ENCODE measurements at places on chromosomes 3 and 15. TPM values are rescaled to one million over a fixed set of nuclear protein-coding genes. Genes with fewer than 3 reads are reported as not detected.
A peak's percentile ranks its signal among the peaks of the same experiment; 100 is the strongest.

GRCh38 chr15:99385865-99386264 is 134.6 kb downstream of the LRRC28 start:
- DNase-seq, result no peak

- DNase-seq, result no peak
These were observed 38.2 kb downstream of the PPARG start for GRCh38 chr3:12327021-12327420.

BFSP2 gene
- total RNA-seq, result not detected

PLSCR5 gene
- total RNA-seq, result not detected

GRCh38 chr3:180078592-180078991 is 41.9 kb upstream of the PEX5L start:
- no peak for DNase-seq

DNA sequence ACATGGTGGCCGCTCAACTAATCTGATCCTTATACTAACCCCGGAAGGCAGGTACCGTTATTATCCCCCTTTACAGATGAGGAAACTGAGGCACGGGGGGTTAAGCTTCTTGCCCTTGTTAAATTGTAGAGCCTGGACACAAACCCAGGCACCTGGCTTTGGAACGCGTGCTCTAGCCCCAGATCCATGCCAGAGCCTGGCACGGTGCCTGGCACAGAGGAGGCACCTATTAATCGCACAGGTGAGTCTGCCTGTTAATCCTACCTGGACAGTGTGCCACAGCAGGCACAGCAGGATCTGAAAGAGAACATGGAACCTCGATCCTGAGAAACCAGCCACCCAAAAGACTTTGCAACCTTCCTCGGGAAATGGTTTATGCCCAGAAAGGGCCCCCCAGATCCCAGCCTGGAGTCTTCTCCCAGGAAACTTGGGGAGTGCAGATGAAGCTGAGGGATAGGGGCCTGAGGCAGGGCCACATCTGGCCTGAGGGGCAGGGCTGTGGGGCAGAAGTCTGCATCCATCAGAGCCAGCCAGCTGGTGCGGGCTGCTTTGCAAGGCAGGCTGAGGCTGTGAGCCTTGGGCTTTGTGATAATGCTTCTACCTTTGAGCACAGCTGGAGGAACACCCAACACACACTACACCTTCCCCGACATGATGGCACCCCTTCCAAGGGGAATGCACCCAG is 55.3 kb upstream of the SLC6A1 start:
- no peak for DNase-seq

DNA sequence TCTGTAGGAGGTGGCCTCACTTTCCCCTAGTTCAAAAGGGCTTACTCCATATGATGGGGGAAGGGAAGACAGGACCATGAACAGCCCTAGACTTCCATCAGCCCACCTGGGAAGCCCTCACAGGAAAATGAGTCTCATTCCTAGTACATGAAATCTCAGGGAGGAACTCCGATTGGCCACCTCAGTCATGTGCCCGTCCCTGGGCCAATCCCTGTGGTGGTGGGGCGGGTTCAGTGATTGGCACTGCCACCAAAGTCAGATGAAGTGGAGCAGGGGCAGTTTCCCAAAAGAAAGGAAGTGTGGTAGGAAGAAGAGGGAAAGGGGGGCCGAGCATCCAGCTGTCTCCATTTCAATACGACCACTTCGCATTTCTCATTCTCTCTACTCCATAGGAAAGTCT is 25.9 kb upstream of the GP9 start:
- DNase-seq, result no peak

ASB7 gene
- total RNA-seq, result 24.8 TPM

DNA sequence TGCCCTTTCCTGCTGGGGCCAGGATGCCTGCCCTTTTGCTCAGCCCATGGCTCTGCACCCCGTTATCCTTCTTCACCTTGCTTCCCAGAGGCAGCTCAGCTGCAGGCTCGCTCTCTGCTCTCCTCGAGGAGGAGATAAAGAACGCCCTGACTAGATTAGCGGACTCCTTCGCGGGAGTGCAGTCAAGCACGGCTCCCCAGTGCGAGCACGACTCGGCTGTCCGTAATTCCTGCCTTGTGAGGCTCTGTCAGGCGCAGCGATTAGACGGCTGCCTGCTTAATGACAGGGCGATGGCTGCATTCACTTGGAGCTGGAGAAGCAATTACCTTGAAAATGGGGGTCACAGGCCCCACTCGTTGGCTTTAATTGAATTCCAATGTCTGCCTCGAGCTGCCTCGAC is 25.9 kb downstream of the TLE3 start:
- no peak for DNase-seq

RAD51 gene
- 2.5 TPM for total RNA-seq

GRCh38 chr3:54337846-54338245 is 215.5 kb downstream of the CACNA2D3 start:
- DNase-seq, result no peak

DNA sequence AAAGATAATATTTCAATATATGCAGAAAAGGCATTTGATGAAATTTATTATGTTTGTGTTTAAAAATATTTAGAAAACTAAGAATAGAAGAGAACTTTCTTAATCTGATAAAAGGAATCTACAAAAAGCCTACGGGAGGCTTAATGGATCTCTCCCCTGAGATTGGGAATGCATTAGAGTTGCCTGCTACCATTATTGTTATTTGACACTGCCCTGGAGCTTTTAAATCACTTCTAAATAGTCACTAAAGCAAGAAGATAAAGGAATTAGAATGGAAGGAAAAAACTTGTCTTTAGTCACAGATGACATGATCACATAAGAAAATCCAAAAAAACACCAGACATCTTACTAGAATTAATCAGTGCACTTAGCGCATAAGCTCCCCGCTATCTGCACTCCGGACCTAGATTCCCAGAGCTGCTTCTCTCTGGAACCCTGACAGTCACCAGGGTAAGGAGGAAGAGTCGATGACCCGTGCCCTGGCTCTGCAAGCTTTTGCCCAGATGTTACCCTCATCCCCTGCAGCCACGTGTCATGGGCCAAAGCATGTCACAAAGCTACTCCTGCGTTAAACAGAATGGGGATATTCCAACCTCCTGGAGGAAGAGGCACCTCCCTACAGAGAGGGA is 97.1 kb downstream of the MINAR1 start:
- no peak for DNase-seq

- peak; percentile 21 for DNase-seq
These were observed 22.5 kb downstream of the SLC6A6 start for GRCh38 chr3:14424711-14425580.

IL20RB gene
- total RNA-seq, result 1.8 TPM

CHDH gene
- total RNA-seq, result 0.18 TPM

CCDC33 gene
- total RNA-seq, result not detected

DNA sequence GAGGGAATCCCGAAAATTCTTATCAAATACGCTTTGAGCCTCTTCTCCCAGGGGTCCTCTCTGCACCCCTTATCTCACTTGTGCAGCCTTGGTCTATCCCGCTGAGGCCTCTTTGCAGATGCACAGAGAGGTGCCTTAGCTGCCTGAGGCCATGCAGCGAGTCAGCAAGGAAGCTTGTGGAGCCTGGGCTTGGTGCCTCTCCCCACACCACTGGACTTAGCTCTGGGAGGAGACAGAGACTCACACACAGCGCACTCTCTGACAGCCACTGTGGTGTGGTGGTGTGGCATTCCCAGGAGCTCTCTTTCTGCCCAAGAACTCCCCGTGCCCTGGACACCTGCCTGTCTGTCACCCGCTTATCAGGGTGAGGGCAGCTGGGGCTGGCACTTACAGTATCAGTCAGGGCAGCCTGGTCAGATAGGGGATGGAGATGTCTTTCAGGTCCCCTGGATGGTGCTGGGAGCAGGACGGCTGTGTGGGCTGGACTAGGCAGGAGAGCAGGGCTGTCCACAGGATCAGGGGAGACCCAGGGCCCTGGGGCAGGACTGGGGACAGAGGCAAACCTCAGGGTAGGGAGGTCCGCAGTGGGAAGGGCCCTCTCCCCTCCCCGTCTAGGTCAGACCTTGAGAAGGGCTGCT is 10.2 kb upstream of the LINGO1 start:
- no peak for DNase-seq

Data from T-cell (primary cell).